ENCODE measurements at places on chromosomes 12 and 14.

- no peak for DNase-seq
Observed at GRCh38 chr12:22821985-22822384, 197.0 kb downstream of the ETNK1 start.

- DNase-seq: no peak
Observed at GRCh38 chr12:26122061-26122680, 2.7 kb downstream of the BHLHE41 start.

DNA sequence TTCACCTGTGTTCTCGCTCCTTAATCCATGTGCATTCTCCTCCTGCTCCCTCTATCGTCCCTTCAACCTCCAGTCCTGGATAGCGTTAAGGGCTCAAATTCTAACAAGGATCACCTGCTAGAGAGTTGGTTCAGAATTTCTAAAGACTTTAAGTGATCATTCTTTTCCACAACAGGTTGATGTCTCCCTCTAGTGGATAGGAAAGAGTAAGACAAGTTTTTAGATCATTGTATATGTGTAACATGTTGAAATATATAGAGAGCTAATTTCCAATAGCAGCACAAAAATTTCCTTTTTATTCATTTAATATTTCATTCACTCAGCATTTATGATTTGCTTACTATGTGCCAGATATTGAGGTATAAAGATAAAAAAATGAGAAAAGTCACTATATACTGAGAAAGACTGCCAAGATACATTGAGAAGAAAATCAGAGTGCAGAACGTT lies 9.3 kb upstream of the ESR2 start:
- DNase-seq: peak; percentile 71

DNA sequence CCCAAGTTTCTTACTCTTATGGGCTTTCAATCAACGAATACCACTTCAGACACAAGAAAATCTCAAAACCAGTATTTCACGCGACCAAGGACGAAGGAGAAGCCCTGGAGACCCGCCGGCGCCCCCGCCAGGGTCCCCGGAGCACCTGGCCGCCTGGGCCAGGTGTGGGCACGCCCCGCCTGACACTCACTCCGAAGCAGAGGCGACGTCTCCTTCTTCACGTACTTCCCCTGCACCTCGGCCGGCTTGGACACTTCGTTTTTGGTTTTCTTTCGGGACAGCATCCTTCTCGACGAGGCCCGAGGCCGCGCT lies 466 bp downstream of the SAV1 start:
- DNase-seq: no peak

- DNase-seq: peak; percentile 29
Observed at GRCh38 chr14:29821661-29822429, 105.8 kb downstream of the PRKD1 start.

GRCh38 chr12:60205500-60205899 lies 609.7 kb downstream of the SLC16A7 start:
- no peak for DNase-seq

- no peak for DNase-seq
Observed at GRCh38 chr12:130425698-130426245, 88.1 kb downstream of the PIWIL1 start.

- DNase-seq: no peak
Observed at GRCh38 chr14:33317675-33318074, 379.0 kb downstream of the NPAS3 start.

DNA sequence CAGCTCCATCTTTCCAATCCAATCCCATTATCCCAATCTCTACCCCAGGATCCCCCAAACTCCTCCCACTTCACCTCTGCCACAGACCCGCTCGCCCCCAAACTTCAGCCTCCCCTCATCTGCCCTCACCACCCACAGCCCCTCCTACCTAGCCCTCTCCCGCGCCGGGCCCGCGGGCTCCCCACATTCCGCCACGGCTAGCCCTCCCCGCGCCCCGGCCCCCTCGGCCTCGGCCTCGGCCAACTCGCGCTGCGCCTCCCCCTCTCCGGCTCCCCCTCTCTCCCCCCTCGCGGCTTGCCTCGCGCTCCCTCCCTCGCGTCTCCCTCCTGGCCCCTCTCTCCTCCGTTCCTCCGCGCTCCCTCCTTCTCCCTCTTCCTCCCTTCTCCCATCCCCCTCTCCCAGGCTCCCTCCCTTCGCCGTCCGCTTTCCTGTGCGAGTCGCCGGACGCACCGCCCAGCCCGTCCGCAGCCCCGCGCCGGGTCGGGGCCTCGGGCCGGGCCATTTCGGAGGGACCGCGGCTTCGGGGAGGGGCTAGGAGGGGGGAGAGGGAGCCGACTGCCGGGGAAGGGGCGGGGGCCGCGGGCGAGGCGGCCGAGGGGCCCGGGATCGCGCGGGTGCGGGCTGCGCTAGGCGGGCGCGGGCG lies at the start of gene ATN1:
ATN1 (plus strand) TSS at position 581 of the 643 bp plus-strand sequence. CDS start 6,043 bp downstream, outside the sequence.
- no peak for DNase-seq

DNA sequence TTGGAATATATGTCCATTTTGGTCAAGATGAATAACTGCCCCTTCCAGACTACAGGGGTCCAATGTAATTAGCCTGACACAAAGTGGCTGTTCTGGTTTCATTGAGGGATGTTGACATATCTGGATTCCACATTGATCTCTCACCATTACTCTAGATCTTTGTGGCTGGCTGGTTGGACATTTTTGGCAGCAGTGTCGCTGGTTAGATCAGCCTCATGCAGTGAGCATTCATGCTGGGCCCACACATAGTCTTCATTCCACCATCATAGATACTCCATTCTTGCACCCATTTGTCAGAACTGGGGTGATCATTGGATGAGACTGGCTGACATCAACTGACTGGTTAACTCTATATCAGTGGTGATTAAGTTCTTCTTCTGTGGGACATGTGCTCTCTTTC lies 74.4 kb downstream of the MGST1 start:
- no peak for DNase-seq

DNA sequence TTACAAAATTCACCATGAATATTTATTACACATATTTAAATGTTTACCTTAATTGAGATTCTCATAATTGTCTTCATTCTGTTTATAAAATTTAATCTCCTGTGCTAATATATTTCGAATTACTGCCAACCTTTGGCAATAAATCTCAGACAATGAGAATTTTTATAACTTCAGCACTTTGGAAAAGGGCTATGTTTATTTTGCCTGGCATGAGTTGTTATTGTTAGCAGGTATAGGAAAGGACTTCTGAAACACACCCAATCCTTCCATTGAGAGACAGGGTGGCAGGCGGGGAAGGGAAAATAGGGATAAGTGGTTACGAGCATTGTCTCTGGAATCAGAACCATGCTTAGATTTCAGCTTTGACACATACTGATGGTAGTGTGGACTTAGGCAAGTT lies 12.1 kb upstream of the MSRB3 start:
- DNase-seq: no peak

DNA sequence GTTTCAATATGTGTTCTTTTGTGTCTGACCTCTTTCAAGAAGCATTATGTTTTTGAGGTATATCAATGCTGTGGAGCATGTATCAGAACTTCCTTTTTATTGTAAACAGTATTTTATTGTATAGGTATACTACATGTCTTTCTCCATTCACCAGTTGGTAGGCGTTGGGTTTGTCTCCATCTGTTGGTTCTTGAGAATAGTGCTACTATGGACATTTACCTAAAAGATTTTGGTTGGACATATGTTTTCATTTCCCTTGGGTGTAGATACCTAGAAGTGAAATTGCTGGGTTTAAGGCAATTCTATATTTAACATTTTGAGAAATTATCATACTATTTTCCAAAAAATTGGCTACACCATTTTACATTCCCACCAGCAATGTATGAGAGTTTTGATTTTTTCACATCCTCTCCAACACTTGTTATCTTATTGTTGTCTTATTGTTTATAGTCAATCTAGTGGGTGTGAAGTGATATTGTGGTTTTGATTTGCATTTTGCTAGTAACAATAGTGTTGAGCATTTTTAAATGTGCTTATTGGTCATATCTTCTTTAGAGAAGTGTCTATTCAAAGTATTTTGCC lies 409.2 kb downstream of the IPO8 start:
- no peak for DNase-seq

- no peak for DNase-seq
Observed at GRCh38 chr14:72947366-72948160, 21.3 kb downstream of the DCAF4 start.

DNA sequence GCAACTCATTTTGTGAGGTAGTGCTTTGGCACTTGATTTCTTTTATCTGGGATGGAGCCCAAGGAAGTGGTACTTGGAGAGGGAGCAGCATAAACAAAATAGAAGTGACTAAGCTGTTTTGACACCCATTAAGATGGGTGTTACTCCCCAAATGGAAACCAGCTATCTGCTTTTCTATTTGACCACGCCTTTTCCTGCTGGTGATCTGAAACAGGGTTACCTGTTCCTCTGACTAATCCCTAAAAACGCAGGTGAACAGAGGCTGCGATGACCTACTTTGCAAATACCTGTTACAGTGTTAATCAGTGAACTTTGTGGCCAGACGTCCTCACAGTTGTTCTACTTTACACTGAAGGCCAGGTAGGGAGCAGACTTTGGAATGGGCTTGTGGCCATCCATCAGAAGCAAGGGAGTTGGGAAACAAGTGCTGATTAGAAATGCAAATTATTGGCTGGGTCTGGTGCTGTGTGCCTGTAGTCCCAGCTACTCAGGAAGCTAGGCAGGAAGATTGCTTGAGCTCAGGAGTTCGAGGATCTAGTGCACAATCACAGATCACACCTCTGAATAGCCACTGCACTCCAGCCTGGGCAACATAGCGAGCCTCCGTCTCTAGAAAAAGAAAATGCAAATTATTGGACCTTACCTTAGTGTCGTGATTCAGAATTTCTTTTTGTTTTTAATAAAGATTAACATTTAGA lies 58.3 kb upstream of the HECTD1 start:
- DNase-seq: no peak

- DNase-seq: no peak
Observed at GRCh38 chr12:1367331-1368291, 226.8 kb downstream of the FBXL14 start.

DNA sequence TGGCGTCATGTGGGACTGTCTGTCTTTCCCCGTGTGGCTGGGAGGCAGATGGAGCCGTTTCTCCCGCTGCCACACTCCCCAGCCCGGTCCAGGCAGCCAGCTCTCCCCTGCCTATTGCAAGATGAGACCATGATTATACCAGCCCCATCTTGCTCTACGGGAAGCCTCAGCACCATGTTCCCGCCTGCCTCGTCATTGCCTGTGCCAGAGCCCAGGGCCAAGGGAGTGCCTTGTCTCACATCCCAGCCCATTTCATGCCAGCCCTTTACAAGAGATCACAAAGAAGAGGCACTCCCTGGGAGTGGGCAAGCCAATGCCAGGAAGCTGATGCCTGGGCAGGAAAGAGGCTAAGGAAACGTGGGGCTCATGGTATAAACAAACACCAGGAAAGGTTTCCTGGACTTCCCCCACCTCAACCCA lies 23.9 kb downstream of the GPR68 start:
- no peak for DNase-seq

DNA sequence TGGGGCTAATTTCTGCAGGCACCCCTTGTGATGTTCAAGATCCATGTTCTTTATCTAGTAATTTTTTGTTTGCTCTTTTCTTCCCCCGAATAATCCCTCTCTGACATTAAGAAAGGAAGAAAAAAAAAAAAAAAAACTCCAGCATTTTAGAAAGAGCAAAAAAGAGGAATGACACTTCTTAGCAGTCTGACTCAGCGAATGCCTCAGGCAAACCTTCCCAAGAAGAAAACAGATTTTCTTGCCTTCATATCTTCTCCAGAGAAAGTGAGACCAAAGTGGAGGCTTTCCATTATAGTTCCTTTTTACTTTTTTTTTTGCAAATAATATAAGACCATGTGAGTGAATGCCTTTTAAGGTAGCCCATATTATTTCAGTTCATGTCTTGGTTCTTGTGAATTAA lies 479.0 kb upstream of the SYT1 start:
- DNase-seq: no peak

GRCh38 chr14:36553656-36554260 lies 28.7 kb downstream of the NKX2-8 start:
- DNase-seq: peak; percentile 53

- peak; percentile 82 for DNase-seq
Observed at GRCh38 chr12:102961466-102961855, 4.0 kb downstream of the ASCL1 start.

- no peak for DNase-seq
Observed at GRCh38 chr14:65470404-65470880, 57.9 kb downstream of the FUT8 start.

GRCh38 chr12:19778797-19779196 lies 339.5 kb downstream of the AEBP2 start:
- no peak for DNase-seq

- DNase-seq: no peak
Observed at GRCh38 chr14:74348735-74349463, 628 bp downstream of the VRTN start.

GRCh38 chr14:81157431-81157830 lies 63.3 kb downstream of the GTF2A1 start:
- DNase-seq: no peak

- DNase-seq: no peak
Observed at GRCh38 chr12:52873832-52874572, 25.2 kb upstream of the KRT78 start.

- DNase-seq: no peak
Observed at GRCh38 chr12:43493261-43493797, 58.7 kb downstream of the ADAMTS20 start.

DNA sequence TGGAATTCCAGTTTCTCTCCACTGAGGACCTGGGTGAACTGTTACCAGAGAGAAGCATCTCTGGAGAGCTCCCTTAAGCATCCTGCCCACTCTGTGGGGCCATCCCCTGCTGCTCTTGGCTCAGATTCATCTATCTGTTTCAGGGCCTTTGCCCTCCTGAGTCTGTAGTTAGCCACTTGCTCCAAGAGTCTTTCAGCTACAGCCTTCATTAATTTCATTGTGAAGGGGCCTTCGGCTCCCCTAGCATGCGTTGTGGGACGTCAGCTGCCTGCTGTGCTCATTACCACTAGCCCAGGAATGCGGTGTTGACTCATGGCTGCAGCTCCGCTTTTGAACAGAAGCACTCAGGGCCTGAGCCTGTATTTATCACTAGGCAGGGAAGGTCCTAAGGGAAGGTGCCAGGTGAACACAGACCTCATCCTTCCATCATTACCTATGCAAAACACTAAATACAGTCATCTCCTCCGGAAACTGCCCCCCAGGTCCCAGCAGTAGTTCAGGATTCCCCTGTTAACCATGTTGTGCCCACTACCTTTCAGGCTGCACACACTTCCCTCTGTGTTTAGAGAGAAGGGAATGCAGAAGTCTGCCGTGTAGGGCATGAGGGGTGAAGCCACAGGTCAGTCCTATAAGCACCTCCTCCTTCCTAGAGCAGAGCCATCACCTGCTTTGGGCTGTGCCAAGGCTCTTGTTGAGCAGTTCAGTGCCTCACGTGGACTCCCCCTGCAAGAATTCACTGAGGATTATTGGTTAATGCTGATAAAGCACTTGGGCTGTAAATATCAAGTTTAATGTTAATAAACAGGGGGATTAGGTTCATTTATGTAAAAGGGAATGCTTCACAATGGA lies 191.4 kb downstream of the CACNA1C start:
- DNase-seq: no peak

GRCh38 chr12:66584673-66585072 lies 94.2 kb downstream of the GRIP1 start:
- no peak for DNase-seq

GRCh38 chr14:34851395-34851794 lies 23.8 kb downstream of the BAZ1A start:
- DNase-seq: no peak
